Stimulated activated CD8-positive, alpha-beta memory T cell treated with anti-CD3 and anti-CD28 coated beads, Interleukin-4, amount 100 ng/mL, for 24 hours (primary cell): ENCODE measurements at places on chromosomes 1 and 21.

DNA sequence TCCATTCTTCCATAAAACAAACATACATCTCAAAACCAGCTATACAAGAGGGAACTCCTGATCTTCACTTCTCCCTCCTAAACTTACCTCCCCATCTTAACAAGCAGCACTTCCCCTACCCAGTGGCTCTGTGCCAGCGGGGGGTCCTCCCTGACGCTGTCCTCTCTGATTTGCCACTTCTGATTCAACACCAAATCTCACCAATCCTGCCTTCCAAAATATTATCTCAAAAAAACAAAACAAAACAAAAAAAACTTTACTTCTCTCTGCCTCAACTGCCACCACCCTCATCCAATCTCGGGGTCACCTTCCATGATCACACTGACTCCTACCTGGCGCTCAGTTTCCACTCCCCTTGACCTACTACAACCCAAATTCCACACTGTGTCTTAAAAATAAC is 72.8 kb downstream of the SLC45A1 start:
- no peak for DNase-seq

- no peak for DNase-seq
These were observed 26.5 kb downstream of the SSBP3 start for GRCh38 chr1:54379555-54380289.

- DNase-seq: no peak
These were observed 108.4 kb upstream of the TMEM51 start for GRCh38 chr1:15045123-15045522.

- DNase-seq: no peak
These were observed 19.0 kb upstream of the L1TD1 start for GRCh38 chr1:62175568-62176179.

GRCh38 chr1:227227761-227228160 is 90.5 kb downstream of the CDC42BPA start:
- DNase-seq: no peak

DNA sequence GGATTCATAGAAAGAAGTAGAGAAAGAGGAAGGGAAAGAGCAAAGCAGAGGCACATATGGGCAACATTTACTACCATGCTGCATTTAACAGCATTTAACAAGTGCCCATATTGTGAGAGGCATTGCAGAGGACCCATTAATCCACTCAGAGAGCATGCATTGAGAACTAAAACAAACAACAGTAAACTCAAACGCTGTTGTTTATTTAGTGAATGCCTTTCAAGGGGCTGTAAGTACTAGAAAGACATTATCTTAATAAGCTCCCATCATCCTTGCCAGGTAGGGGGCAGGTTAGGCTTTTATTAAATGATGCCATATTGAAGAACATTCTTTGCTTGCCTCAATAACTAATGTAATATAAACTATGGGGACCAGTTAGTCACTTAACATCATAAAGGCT is 254.3 kb upstream of the DAB1 start:
- no peak for DNase-seq

GRCh38 chr1:203037509-203038190 is 11.4 kb downstream of the PPFIA4 start:
- DNase-seq: no peak

GRCh38 chr1:201619513-201619912 is 80.6 kb downstream of the NAV1 start:
- DNase-seq: no peak

- DNase-seq: no peak
These were observed 57.2 kb downstream of the AJAP1 start for GRCh38 chr1:4711416-4712275.

GRCh38 chr1:37403166-37403565 is 71.2 kb upstream of the ZC3H12A start:
- no peak for DNase-seq

GRCh38 chr1:90925928-90926869 is 95.6 kb downstream of the ZNF644 start:
- DNase-seq: no peak

- DNase-seq: no peak
These were observed 87.6 kb downstream of the PTPRC start for GRCh38 chr1:198726455-198726854.

GRCh38 chr1:40247655-40248054 is at the start of gene TMCO2:
TSS of gene TMCO2 (plus strand) at chr1:40247937. CDS start at chr1:40247994, 57 bp downstream.
- no peak for DNase-seq

- DNase-seq: no peak
These were observed 134.2 kb downstream of the PGBD5 start for GRCh38 chr1:230291731-230292620.

DNA sequence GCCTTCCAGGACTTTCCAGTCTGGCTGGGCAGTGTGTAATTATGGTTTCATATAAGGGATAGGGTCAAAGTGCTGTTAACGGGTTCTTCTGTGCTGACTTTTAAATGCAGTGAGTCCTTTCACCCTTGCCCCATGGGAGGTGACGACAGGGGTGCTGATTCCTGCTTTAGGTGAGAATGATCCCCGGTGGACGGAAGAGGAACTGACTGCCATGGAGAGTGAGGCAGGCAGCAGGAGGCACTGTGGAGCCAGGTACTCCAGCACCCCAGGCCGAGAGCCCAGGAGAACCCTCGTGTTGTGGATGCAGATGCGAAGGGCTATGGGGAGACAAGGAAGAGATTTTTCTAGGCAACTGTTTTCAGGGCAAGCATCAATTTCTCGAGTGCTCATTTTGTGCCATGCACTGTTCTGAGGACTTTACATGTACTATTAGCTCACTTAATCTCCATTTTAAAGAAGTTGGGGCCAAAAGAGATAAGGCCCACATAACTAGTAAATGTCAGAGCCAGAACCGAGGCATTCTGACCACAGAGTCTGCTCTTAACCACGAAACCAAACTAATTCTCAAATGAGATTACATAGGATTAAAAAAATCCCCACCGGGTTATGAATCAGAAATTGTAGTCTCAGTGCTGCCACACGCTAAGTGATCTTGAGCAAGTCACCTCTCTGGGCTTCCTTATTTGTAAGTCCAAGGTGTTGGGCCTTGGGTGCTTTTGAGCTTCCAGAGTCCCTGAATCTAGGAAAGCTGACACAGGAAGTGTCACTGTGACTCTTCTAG is 28.2 kb downstream of the STPG1 start:
- no peak for DNase-seq

DNA sequence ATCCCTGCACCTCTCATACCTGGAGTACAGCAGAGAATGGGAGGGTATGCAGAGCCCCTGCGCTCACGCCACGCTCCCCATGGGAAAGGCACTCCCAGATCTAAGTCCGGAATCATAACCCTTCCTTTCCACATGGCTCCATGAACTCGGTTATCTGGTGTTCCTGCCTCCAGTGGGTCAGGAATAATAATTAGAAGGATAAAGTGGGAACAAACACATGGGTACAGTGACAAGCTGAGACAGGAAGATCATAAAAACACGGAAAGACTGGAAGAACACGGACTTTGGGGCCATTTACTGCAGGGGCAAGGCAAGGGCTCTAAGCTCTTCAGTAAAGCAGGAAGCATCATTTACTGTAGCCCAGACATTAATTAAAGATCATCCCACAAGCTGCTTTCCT is 48.6 kb downstream of the FOXO6 start:
- DNase-seq: no peak

DNA sequence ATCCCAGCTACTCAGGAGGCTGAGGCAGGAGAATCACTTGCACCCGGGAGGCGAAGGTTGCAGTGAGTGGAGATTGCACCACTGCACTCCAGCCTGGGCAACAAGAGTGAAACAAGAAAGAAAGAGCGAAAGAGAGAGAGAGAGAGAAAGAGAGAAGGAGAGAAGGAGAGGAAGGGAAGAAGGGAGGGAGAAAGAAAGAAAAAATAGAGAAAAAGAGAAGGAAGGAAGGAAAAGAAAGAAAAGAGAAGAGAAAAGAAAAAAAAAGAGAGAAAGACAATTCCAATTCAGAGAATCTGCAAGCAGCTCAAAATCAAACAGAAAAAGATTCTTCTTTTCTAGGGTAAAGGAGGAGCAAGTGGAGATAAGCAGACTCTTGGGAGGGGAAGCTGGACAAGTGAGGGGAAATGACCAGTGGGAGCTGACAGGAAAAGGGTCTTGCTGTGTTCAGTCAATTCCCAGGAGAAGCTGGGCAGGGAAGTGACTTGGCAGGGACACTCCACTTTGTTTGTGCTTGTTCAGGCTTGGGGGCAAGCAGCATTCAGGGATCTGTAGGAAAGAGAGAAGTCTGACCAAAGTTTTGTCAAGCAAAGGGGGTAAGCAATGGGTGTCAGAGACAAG is 3.6 kb upstream of the CAPN2 start:
- DNase-seq: no peak

GRCh38 chr1:46224966-46225365 is 21.8 kb downstream of the LURAP1 start:
- no peak for DNase-seq

- DNase-seq: no peak
These were observed 39.0 kb downstream of the DAB1 start for GRCh38 chr1:57384901-57385300.

DNA sequence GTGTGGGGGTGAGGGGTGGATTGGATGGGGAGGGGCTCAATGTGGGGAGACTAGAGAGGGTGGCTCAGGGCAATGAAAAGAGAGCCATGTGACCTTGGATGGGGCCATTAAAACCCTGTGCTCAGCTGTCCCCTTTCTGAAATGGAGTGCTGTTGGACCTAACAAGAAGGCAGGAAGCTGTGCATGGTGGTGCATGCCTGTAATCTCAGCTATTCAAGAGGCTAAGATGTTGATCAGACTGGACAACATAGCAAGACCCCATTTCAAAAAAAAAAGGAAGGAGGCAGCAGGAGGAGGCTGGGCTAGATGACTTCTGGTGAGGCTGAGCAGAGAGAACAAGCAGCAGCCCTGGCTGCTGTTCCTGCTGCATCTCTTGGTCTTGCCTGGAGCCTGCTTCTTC is 7.0 kb downstream of the OPRD1 start:
- no peak for DNase-seq

DNA sequence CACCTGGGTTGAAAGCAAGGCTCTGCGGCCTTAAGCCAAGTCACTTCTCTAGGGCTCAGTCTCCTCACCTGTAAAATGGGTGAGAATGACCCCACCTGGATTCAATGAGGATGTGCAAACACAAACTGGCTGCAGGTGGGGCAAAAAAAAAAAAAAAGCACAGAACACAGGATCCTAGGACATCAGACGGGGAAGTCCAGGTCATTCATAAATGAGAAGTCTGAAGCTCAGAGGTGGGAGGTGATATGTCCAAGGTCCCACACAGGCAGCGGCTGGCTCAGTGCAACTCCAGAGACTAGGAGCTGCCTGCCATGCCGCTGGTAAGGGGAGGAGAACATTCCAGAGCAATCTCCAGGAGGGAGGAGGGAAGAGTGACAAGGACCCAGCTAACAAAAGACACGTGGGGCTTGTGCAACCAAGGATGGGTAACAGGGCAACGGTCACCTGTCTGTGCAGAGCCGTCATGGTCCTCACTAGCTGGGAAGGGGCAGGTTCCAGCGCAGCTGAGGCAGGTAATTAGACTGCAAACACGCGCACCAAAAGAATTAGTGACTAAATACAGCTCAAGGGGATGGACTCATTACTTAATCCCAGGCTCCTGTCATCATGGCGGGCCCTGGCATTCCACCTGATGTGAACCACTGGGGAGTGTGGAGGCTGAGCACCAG is 19.5 kb downstream of the IFFO2 start:
- no peak for DNase-seq

GRCh38 chr1:205270764-205271163 is 43.0 kb downstream of the TMCC2 start:
- no peak for DNase-seq

DNA sequence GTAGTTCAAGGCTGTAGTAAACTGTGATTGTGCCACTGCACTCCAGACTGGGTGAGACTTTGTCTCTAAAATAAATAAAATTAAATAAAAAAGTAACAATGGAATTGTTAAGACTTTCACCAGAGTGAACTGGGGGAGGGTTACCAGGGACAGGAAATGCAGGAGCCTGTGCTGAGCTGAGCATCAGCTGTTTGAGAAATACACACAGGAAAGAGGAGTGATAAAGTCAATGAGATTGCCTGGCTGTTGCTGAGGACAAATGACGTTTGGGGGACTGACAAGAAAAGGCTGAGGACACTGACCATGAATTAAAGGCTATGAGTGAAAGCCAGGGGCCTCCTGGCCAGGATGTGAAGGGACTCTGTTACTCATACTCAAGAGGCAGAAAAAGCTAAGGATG is 226.3 kb downstream of the SETD4 start:
- no peak for DNase-seq

DNA sequence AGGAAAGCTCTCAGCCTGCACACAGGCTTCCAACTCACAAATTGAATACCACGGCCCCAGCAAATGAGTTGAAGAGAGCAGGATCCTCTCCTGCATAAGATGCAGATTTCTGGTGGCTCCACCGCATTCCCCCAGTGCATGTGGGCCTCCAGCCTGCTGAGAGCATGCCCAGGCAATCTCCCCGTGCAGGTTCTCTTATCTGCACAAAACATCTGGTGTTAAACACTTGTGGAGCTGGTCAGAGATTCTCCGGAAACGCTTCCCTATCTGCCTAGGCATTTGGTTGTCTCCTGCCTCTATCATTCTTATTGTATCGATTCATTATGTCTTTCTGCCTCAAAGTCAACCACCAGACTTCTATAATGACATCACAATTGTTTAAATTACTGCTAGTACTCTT is 1349.0 kb upstream of the B3GALT2 start:
- DNase-seq: no peak

GRCh38 chr1:184514447-184514846 is 127.6 kb downstream of the C1orf21 start:
- no peak for DNase-seq

DNA sequence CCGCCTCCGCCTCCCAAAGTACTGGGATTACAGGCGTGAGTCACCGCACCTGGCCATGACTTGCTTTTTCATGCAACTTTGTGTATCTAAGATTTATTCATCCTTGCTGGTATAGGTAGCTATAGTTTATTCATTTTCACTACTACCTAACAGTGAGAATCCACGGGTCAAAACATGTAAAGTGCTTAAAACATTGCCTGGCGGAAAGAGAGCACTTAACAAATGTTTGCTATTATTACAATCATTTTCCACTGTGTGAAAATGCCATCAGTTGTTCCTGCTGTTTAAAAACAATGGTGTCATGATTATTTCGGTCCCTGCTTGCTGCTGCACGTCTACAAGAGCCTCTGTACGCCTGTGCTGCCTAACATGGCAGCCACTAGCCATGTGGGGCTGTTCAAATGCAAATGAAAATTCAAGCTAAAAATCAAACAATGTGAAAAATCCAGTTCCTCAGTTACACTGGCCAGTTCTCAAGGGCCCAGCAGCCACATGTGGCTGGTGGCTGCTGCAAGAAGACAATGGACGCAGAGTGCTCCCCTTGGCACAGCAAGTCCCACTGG is 65.1 kb downstream of the CLSTN1 start:
- DNase-seq: no peak

DNA sequence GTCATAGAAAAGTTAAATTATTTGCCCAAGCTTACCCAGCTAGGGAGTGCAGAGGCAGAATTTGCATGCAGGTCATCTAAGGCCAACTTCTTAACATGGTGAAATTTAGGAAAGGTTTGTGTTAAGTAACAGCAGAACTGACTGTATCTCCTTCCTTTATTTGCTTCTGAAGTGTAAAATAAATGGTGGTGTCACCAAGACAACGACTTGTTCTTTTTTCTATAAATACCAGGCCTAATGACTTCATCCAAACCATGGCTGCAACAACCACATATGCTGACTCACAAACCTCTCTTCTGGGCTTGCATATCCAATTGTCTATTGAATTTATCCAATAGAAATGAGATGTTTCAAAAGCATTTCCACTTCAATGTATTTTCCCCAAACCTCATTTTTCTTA is 19.1 kb downstream of the COL24A1 start:
- no peak for DNase-seq

- DNase-seq: no peak
These were observed 70.8 kb downstream of the TIAM1 start for GRCh38 chr21:31273278-31273677.
